ENCODE measurements at places on chromosomes 4 and X. TPM values are rescaled to one million over a fixed set of nuclear protein-coding genes. Genes with fewer than 3 reads are reported as not detected.

The RHOH gene
- 1.3 TPM for total RNA-seq

GRCh38 chr4:109125084-109125483 is 177.4 kb downstream of the COL25A1 start:
- DNase-seq, result no peak

DNA sequence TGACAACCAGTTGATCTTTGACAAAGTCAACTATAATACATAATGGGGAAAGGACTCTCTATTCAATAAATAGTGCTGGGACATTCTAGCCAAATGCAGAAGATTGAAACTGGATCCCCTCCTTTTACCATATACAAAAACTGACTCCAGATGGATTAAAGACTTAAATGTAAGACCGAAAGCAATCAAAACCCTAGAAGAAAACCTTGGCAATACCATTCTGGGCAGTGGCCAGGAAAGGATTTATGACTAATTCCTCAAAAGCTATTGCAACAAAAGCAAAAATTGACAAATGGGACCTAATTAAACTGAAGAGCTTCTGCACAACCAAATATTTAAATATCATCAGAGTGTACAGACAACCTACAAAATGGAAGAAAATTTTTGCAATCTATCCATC is 185.1 kb downstream of the NPNT start:
- DNase-seq, result no peak

The AKAP14 gene
- total RNA-seq, result not detected

GRCh38 chr4:26515936-26516335 is 25.7 kb upstream of the CCKAR start:
- DNase-seq, result no peak

- no peak for DNase-seq
Observed at GRCh38 chr4:29805916-29806480, 914.2 kb upstream of the PCDH7 start.

- DNase-seq, result no peak
Observed at GRCh38 chr4:82480771-82481505, 50.5 kb downstream of the ENOPH1 start.

The JCHAIN gene
- 5.5 TPM for total RNA-seq

The XAGE1A gene
- total RNA-seq, result not detected

DNA sequence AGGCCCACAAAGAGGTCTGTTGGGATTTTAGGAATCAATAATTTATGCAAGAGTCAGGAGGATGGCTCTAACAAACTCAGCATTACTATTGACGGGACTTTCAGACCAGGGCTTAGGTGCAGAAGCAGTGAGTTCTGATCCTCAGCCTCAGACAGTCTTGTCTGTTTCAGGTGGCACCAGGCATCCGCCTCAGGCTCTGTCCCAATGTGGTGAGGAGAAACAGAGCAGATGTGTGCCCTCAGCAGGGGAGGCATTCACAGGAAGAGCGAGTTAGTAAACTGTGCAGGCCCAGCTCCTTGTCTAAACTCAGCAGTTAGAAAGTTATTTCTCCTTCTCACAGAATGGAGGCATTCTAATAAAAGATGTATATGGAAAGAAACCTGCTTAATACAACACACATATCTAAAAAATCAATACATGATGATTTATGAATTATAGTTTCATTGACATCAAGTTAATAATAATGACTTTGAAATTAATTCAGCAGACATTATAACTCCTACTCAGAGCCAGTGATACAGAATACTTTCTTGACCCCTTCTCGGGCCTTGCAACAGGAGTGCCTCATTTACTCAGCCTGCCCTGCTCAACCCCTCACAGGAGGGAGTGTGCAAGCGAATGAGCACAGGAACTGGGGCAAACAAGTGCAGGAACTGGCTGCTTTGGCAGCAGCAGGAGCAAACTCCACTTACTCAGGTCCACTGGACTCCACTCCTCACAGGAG is 202.8 kb upstream of the SMIM31 start:
- DNase-seq, result no peak

All from stomach (tissue), 19 donors.